Sigmoid colon (tissue), 7 donors: ENCODE measurements at places on chromosomes 7 and 10.

- no peak for DNase-seq
These were observed 238.3 kb downstream of the PARD3 start for GRCh38 chr10:34576797-34577196.

GRCh38 chr10:15858861-15859281, 1.4 kb downstream of the MINDY3 start:
- no peak for DNase-seq

DNA sequence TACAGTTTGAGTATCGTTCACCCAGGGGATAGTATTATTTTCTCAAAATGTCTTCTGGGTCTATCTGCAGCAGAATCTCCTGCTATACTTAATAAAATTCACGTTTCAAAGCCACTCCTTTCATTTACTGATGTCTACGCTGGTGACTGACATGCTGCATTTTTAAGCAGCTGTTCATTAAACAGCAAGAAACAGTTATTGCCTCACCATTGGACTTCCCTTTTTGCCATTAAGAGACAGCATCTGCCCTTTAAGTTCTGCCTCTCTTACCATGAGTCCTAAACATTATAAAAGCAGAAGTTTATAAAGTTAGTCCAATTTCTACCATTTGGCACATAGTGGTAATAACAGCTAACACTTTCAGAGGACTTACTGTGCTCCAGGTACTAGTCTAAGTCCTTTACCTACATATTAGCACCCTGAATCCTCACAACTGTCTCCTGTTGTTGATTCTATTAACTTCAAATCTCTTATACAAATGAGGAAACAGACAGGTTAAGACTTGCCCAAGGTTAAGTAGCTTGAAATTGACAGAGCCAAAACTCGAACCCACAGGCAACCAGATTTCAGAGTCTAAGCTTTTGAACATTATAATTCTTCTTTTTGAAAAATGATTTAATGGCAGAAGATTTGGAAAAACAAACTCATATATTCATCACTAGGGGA, 169.5 kb downstream of the SNX13 start:
- DNase-seq, result no peak

- no peak for DNase-seq
These were observed 126.8 kb downstream of the SKIDA1 start for GRCh38 chr10:21398563-21399231.

GRCh38 chr10:116836902-116837523, 12.3 kb upstream of the ENO4 start:
- DNase-seq, result no peak

- DNase-seq, result no peak
These were observed 248.7 kb downstream of the TSPAN12 start for GRCh38 chr7:120609136-120609753.

DNA sequence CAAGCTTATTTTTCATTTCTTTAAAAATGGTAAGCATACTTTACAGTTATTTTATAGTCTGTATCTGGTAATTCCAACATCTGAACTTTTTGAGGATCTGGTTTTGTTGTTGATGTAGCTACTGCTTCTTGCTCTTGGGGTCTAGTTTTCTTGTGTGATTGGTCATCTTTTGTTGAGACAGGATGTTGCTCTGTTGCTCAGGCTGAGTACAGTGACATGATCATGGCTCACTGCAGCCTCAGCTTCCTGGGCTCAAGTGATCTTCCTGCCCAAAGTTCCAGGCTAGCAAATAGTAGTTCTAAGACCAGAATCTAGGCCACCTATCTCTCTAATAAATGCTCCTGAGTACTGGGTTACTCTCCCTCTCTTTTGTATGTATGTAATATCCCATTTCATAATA, 75.7 kb downstream of the NRCAM start:
- DNase-seq, result no peak

- no peak for DNase-seq
These were observed 130.7 kb downstream of the REEP3 start for GRCh38 chr10:63651864-63652263.

DNA sequence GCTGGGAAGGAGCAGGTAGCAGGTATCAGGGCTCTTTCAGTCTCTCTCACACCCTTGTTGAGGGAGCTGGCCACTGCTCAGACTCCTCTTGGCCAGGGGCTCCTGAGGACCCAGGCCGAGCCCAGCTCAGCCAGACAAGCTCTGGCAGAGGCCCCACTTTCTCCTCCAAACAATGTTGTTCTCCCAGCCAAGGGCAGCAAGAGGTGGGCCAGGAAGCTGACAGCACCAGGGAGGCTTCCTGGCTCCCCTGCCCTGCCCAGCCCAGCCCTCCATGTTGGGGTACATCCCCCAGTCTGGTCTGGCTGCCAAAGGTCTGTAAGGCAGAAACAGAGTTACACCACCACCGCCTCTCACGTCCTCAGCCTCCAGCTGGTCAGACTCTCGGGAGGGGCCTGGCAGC, 33.9 kb upstream of the COL13A1 start:
- DNase-seq, result no peak

DNA sequence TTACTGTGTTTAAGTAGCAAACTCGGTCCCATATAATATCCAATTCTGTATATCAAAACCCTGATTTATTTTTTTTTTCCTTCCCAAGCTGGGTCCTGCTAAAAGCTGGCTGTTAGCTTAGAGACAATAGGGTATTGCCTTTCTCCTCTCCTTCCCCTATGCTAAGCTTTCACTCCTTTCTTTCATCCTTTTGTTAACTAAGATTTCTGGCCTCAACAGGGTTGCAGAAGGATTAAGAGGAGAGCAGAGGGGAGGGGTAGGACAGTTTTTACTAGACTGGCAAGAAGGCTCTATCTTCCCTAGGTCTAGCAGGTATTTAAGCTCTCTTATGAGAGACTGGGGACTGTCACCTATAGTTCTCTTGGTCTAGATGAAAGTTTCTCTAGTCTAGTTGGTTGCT, 229.2 kb downstream of the KCND2 start:
- DNase-seq, result no peak

DNA sequence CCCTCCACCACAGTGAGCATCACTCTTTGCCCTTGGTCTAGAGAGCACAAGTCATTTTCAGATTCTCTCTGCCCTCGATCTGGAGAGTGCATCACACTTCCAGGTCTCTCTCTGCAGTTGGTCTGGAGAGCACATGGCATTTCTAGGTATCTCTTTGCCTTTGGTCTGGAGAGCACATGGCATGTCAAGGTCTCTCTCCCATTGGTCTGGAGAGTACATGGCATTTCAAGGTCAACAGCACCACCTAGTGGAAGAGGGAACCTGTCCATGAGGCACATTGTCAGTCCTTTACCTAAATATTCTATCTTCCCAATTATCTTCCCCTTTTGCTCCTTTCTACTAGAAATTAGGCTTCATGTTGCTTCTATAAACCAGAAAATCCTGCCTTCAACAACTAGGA, 1139.4 kb downstream of the XPNPEP1 start:
- no peak for DNase-seq

- no peak for DNase-seq
These were observed 1269.8 kb downstream of the XPNPEP1 start for GRCh38 chr10:108653531-108653930.

- DNase-seq, result no peak
These were observed 46.4 kb downstream of the MYPN start for GRCh38 chr10:68155615-68156210.

DNA sequence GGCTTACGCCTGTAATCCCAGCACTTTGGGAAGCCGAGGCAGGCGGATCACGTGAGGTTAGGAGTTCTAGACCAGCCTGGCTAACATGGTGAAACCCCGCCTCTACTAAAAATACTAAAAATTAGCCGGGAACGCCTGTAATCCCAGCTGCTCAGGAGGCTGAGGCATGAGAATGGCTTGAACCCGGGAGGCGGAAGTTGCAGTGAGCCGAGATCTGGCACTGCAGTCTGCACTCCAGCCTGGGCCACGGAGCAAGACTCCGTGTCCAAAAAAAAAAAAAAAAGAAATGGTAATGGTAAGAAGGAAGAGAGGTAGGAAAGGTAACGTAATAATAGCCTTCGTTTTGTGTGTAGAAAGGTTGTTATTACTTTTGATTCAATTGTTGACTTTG, 1.2 kb downstream of the HSPA14 start:
- no peak for DNase-seq

GRCh38 chr7:28126410-28127041, 54.1 kb downstream of the JAZF1 start:
- no peak for DNase-seq

DNA sequence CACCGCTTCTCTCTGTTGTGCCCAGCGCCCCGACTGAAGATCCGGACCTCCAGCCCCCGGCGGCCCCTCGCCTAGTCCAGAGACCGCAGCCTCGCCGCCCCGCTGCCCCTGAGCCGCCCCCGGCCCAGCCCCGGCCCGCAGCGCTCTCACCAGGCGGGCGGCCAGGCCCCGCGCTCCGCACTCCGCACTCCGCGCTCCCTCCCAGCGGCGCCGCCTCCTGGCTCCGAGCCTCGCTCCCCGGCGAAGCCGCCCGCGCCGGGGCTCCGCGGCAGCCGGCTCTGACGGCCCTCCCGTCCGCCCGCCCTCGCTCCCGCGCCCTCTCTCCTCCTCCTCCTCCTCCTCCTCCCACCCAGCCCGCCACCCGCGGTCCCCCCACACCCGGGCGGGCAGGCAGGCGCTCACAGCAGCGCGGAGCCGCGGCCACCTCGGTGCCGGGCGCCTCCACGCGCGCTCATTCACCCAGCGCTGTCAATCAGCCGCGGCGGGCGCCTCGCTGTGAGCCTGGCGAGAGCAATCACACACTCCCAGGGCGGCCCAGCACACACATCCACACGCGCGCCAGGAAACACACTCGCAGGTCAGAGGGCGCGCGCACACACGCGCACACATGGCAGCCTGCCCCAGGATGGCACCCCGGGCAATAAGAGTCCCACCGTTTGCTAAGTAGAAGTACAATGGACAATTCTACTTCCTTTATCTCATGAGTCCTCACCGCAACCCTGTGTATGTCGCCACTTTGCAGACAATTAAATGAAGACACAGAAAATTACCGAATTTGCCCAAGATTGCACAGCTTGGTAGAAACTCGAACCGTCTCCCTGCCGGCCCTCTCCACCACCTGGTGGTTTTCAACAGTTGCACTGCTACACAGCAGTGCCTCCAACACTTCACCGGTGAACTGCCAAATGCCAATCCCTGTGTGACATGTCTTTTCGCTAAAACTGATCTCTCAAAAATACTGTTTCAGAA, at the start of gene PRRT4:
TSS of gene PRRT4 (minus strand) at position 280 of the 969 bp plus-strand sequence.
- DNase-seq, result peak; percentile 70

DNA sequence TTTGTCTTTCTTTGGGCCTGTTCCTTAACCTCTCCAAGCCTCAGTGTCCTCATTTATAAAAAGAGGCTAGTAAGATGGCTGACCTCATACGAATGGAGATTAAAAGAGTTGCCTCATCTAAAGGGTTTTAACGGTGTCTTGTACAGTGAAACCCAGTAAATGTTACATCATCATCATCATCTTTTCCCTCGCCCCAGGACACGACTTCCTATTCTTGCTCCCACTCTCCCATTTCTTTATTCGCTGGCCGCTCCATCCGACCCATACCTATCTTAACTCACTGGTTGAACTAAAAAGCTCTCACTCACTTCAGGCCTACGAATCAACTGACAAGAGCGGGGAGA, 554 bp downstream of the FRA10AC1 start:
- DNase-seq, result no peak

DNA sequence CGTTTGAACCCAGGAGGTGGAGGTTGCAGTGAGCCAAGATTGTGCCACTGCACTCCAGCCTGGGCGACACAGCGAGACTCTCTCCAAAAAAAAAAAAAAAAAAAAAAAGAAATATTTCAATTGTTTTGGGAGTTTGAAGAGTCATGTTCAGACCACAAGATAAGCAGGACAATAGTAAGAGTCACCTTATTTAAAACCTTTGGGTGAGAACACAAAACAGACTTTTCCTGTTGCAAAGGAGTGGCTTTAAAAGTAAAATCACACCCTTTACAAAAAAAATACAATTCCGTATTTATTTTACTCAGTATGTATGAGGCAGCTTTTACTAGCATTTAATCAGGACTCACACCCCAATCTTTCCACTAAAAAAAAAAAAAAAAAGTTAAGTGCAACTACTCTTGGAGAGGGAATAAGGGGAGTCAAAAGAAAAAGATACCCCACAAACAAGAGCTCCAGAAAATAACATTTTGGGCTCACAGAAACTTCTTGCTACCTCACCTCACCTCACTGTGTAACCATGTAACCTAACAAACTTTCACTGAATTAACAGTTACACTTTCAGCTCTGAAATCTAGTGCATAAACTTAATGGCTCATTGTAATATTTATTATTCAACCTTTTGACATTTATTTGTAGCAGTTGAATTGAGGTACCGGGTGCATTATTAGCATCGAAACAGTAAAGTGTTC, 11.2 kb downstream of the SKIDA1 start:
- DNase-seq, result no peak

- no peak for DNase-seq
These were observed 8.1 kb downstream of the PRKRIP1 start for GRCh38 chr7:102404005-102404861.

DNA sequence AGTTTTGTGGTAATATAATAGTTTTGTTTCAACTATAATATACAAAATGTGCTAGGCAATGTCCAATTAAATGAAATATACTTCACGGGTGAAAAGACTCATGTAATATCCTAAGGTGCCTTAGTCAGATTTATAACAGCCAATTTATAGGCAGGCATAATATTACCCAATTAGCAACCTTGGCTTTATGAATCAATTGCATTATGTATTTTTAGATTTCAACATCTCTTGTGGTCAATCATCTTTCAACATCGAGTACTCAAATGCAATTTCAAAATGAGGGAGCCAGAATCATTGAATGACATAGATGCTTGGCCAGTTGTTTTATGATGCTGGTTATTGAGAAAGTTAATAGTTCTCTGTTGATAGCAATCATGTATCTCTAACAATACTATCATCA, 110.3 kb upstream of the SP8 start:
- DNase-seq, result no peak

DNA sequence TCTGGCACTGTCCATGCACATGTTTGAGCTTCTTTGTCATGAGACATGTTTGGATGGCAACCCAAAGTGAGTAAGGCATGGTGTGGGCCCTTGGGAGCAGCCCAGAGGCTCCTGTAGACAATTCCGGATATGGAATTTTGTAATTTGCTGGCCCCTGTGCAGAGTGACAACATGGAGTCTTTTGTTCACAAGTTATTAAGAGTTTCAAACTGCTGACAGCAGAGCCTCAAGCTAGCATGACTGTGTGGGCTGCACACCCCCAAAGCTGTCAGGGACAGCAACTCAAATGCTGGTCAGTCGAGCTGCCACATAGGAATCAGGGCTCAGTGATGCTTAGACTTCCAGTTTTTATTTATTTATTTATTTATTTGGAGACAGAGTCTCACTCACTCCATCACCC, 7.0 kb upstream of the MYL7 start:
- DNase-seq, result peak; percentile 22

DNA sequence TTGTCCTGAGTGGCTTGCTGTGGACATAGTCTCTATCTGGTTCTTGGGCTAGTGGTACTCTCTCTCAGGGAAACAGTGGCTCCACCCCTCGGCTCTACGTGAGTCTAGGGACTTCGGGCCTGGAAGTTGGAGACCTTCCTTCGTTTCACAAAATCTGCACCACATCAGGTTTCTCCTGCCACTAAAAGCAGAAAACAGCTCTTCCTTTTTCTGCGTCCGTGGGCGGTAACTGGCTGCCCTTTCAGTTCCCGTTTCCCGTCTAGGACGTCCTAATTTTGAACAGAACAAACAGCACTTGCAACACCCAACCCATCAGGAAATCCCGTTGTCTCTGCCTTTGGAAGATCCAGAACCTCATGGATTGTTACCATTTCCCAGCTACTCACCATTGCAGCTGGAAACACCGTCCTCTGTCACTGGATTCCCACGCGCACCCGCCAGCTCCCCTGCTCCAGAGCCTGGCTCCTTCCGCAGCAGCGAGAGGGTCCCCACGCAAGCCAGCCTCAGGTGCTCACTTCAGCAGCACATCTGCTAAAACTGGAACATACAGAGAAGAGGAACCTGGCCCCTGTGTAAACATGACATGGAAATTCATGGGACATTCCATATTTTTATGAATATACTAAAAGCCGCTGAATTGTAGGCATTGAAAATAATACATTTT, 311.4 kb upstream of the AKR1E2 start:
- DNase-seq, result peak; percentile 87
